ENCODE measurements at places on chromosomes 3 and 15.

- no peak for DNase-seq
These were observed 7.9 kb upstream of the SRP14 start for GRCh38 chr15:40046721-40047414.

DNA sequence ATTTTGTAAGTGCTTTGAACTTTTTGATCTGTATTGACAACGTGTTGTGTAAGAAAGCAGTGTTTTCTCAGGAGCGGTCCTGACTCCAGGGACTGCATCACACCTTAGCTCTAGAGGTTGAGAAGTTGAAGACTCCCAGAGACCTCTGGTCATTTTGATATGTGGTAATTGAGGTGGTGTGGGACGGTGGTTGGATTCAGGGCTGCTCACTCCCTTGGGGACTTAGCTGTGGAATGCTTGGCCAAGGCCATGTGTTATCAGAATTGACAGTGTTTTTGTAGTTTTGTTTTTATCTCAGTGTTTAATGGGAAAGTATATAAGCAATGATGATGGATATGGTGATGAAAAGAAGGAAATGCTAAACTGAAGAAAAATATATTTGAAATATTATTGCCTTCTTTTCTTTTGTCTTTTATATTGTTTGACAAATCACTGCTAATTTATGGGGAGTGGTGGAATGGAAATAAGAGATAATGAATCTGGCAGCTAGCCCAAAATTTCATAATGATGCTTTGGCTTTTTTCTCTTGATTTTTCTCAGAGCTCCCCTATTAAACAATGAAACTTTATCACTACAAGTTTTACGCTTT is 16.0 kb downstream of the CMSS1 start:
- no peak for DNase-seq

- DNase-seq: no peak
These were observed 21.8 kb upstream of the KLF13 start for GRCh38 chr15:31304751-31305365.

DNA sequence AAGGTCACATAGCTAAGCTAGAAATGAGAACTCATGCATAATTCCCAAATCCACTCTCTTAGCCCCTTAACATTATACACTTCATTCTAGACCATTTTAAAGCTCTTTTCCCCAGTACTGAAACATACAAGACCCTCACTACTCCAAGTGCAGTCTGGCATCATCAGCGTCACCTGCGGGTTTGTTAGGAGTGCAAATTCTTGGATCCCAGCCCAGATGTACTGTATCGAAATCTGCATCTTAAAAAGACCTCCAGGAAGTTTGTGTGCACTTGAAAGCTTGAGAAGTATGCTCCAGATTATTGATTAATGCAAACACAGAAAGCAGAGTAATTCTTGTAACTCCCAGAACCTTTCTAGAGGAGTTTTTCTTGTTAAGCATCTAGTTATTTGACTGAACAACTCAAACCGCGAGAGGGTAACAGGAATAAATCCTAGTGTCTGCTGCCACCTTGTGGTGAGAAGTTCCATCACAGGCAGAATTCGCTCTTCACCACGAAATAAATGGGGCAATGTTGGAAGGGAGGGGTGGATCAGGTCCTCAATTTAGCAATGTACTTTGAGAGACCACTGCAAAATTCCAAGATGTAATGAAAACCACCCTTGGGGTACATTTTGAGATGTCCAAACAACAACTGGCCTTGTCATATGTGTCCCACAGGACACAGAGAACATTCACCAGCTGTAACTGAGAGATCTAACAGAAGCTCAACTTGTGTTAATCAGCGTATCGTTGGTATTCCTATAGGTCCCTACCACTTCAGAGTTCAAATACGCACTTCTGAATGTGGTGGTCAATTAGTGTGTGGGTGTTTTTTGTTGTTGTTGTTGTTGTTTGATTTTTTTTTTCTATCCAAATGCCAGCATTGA is 583 bp upstream of the C3orf49 start:
- DNase-seq: peak; percentile 40

- DNase-seq: no peak
These were observed 131.6 kb downstream of the LEKR1 start for GRCh38 chr3:156957715-156958114.

DNA sequence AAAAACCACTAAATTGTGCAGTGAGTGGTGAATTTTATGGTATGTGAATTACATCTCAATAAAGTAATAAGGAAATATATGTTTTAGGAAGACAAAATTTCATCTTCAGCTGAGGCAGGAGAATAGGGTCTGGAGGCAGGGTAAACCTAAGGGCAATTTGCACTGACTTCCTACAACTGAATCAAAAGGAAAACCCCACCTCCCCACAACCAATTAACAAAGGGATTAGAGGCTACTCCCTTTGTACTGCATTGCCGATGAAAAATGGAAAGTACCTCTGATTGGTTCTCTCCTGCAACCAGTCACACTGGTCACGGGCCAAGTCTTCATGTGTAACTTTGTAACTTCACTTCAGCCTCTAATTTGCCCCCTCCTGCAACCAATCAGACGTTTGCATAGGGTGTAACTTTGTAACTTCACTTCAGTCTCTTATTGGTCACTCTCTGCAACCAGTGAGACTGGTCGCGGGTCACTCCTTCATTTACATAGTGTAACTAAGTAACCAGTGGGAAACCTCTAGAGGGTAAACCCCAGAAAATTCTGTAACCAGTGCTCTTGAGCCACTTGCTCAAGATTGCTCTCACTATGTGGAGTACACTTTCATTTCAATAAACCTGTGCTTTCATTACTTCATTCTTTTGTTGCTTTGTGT is 244.5 kb downstream of the CNTN4 start:
- DNase-seq: no peak

- DNase-seq: no peak
These were observed 44.1 kb upstream of the TFG start for GRCh38 chr3:100665230-100665629.

- no peak for DNase-seq
These were observed 3.7 kb downstream of the FSTL1 start for GRCh38 chr3:120446891-120447668.

- DNase-seq: no peak
These were observed 2.6 kb downstream of the PLA2G4F start for GRCh38 chr15:42153874-42154211.

GRCh38 chr3:78951342-78951945 is 816.4 kb downstream of the ROBO1 start:
- DNase-seq: no peak

- DNase-seq: no peak
These were observed 94.7 kb downstream of the LRRC28 start for GRCh38 chr15:99345832-99346462.

DNA sequence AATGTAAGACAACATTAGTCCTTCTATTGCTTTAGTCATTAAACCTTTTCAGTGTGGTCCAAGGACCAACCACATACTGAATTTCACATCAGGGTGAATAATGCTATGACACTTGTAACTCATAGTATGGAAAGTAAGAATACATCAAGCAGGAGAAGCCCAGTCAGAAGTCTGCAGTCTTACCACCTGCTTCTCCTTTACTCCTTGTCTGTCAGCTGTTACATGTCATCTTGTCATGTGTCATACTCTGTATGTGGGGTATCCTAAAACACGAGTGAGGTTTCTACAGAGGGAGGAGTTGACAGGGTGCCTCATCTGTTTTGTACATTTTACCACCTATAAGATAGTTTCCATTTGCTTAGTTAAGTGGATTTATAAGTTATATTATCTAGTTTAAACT is 32.8 kb upstream of the EID1 start:
- no peak for DNase-seq
